ENCODE measurements at places on chromosomes 6 and 20. TPM values are rescaled to one million over a fixed set of nuclear protein-coding genes. Genes with fewer than 3 reads are reported as not detected.
A peak's percentile ranks its signal among the peaks of the same experiment; 100 is the strongest.

DNA sequence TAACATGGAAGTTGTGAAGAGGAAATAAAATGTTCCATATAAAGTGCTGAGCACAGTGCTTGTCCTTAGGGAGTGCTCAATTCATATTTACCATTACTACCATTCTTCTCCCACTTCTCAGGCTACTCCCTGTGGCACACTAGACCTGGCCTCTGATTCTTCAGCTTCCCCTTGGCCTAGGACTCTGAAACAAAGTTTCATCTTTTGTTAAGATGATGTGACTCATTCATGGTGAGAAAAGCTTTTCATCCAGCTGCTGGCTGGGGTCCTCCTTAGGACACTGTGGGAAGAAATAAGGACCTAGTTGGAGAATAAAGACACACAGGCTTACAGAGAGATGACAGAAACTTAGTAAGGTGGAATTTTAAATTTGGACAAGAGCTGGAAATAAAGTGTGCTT is 314.8 kb downstream of the CDC5L start:
- no peak for DNase-seq

- DNase-seq: no peak
Observed at GRCh38 chr6:6600875-6601274, 12.4 kb downstream of the LY86 start.

DNA sequence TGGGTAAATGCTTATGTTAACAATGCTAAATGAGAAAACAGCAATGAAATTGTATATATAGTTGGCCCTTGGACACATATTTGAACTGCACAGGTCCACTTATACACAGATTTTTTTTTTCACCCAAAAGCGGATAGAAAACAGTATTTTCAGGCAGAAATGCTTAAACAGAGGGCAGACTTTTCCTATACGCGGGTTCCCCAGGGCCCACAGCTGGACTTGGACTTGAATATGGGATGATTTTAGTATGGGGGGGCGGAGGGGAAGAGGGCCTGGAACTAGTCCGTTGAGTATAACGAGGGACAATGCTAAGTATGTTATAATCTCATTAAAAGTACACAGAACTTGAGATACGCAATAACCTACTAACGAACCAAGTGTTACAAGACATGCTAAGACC is 1.1 kb upstream of the PRSS35 start:
- no peak for DNase-seq

- no peak for DNase-seq
Observed at GRCh38 chr6:53896196-53896595, 101.4 kb downstream of the LRRC1 start.

DNA sequence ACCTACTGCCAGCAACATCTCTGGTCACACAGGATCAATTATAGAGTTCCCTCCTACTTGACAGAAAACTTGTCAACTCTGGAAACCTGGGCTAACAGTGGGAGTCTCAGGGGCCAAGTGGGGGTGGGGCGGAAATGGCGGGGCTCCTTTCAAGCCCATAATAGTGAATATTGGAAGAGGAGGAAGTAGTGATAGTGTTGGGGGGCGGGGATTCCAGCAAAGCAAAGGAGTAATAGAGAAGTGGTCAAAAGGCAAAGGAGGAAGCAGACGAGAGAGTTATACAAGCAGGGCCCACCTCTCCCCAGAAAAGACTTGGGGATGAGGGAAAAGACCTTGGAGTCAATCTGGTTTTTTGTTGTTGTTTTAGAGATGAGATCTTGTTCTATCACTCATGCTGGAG is 2.1 kb downstream of the DEF6 start:
- DNase-seq: no peak

DNA sequence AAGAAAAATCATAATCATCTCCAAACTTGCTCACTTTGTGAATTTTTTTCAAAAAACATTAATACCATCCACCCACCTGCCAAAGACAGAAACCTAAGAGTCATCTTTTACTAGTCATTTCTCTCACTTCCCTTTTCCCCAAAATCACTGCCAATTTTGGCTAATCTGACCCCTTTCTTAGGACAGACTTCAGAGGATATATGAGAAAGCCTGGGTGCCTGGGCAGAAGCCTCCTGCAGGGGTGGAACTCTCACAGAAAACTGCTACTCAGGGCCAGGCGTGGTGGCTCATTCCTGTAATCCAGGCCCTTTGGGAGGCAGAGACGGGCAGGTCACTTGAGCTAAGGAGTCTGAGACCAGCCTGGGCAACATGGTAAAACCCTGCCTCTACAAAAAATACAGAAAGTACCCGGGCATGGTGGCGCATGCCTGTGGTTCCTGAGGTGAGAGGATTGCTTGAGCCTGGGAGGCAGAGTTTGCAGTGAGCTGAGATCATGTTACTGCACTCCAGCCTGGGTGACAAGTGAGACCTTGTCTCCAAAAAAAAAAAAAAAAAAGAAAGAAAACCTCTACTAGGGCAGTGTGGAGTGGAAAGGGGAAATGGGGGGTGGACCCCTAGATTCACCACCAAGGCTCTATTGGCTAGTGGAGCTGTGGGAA is 3.8 kb downstream of the DEK start:
- peak; percentile 32 for DNase-seq

DNA sequence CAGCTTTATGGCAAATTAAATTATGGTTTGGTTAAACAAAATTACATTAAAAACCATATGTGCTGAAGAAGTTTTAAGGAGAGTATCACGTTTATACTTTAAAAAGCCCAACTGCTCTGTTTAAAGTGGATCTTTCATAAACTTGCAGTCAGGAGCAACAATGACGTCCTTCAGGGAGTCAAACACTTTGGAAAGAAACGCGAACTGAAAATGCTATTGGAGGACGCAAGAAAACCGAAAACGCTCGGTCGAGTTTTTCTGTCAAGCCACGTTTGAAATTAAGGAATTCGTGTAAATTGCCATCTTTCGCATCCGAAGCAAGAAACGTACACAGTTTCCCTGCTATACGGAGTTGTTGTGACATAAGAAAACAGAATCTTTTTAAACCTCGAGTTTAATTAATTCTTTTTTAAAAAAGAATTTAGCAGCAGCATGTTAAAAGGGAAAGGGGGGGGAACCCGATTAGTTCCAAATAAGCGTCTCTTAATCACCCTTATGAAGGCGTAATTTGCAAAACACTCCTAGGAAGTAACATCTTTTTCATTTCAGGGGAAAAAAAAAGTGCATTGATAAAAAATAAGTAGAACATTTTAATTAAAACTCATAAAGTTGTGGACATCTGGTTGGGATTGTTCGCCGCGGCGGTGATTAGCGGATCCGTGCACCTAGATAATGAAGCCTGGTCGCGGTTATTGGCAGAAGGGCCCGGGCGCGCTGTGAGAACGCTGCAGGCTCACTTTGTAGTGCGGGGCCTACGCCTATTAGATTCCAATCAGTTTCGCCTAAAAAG is 295.4 kb downstream of the TFAP2C start:
- no peak for DNase-seq

DNA sequence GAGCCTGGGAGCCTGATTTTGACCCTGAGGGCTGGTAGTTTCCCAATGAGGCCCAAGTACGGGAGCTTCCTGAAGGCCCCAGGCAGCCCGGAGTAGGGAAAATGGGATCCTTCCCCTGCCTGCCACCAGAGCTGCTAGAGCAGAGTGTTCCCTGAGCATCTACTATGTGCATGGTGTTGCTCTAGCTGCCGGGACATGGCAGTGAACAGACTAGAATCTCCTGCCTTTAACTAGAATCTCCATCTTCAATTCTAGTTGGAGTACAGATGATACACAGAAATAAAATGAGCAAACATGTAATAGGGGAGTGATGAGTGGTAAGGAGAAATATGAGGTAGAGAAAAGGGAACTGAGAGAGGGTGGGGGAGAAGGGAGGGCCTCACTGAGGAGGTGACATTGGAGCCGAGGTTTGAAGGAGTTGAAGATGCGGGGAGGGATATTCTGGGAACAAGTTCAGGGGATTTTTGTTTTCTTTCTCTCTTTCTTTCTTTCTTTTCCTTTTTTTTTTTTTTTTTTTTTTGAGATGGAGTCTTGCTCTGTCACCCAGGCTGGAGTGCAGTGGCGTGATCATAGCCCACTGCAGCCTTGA is 18.5 kb downstream of the VSTM2L start:
- no peak for DNase-seq

- DNase-seq: peak; percentile 28
Observed at GRCh38 chr20:24470746-24471582, 1.5 kb downstream of the SYNDIG1 start.

GRCh38 chr20:61544910-61545889 is 293.1 kb downstream of the CDH4 start:
- DNase-seq: peak; percentile 48

IRAK1BP1 gene
- 6.6 TPM for total RNA-seq

ARMC12 gene
- total RNA-seq: 0.47 TPM

PFDN6 gene
- 46.8 TPM for total RNA-seq

NHLRC1 gene
- 2.0 TPM for total RNA-seq
